ENCODE measurements at places on chromosomes 1 and 21. TPM values are rescaled to one million over a fixed set of nuclear protein-coding genes. Genes with fewer than 3 reads are reported as not detected.

- no peak for DNase-seq
Measured at GRCh38 chr1:233570706-233571105, 43.2 kb upstream of the KCNK1 start.

The NHLH1 gene
- total RNA-seq = not detected

DNA sequence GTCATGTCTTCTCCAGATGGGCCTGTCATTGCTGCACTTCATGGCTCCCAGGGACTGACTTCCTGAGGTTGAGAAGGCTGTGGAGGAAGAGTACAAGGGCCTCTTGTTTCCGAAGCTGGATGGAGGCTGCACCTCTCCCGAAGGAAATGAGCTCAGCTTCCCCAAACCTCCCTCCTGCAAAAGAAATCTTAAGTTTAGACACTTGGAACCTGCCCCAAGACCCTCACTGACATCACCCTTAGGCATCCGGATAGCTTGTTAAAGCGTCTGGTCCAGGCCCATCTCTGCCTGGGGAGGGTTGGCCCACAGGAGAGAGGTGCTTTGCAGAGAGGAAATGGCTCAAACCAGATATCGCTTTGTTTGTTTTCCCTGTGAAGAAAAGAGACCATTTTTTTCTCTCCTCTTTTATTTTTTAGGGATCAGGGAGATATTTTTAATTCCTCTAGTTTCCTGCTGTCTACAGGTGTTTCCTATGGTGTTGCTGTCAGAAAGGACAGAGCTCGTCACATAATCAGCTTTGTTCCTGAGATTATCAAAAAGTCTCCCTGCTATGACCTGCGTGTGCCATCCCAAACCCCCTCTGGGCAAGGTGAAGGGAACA is 25.0 kb downstream of the RCSD1 start:
- DNase-seq = no peak

GRCh38 chr1:1232796-1233566 is 944 bp downstream of the B3GALT6 start:
- no peak for DNase-seq

DNA sequence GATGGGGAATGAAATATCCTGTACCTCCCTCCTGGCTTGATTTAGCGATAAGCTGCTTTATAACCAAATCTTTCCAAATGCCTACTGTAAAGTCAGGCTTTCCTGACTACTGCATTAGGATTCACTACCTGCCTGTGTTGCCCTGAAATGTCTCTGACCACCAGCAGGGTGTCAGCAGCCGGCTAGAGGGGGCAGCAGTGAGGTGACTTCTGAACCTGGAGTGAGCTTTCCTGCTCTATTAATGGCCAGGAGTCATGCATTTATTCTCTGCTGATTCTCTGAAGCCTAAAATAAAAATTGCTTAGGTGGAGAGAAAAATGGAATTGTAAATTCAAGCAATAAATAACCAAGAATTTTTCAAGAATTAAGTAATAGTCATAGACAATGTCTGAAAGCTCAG is 2.5 kb downstream of the BACE2 start:
- no peak for DNase-seq

The GPATCH2 gene
- total RNA-seq = 6.0 TPM

DNA sequence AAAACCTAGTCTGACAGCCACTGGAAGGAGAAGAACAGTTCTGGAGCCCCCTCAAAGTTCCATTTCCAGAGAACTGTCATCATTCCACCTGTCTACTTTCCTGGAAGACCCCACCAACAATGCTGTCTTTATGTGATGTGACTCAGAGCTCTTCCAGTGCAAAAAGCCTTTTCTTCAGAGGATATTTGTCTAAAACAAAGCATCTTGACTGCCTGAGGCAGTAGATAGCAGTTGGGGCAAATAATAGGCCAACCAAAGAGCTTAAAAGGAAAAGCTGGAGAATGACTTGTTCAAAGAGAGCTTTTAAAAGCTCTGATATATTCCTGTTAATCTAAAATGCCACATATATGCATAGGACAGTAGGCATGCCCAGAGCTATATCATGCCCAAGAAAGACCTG is 62.6 kb downstream of the MIS18A start:
- no peak for DNase-seq

- no peak for DNase-seq
Measured at GRCh38 chr1:240621249-240621648, 9.3 kb upstream of the GREM2 start.

DNA sequence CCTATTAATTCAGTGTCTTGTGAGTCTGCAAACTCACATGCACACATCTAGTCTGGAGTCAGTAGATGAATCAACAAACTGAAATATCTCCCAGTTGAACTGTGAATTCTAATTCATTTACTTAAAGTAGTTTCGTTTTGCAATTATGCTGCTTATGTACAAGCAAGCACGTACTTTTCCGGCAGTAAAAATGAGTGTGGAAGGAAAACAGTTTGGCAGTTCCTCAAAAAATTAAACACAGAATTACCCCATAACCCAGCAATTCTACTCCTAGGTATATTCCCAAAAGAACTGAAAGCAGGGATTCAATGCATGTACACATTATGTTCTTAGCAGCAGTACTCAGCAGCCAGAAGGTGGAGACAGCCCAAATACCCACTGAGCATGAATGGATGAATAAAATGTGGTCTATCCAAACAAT is 49.3 kb downstream of the GNB1 start:
- DNase-seq = no peak

- DNase-seq = no peak
Measured at GRCh38 chr1:215055281-215055935, 27.1 kb upstream of the KCNK2 start.

The BEST4 gene
- not detected for total RNA-seq

- no peak for DNase-seq
Measured at GRCh38 chr1:26335774-26336476, 18.0 kb downstream of the CRYBG2 start.

DNA sequence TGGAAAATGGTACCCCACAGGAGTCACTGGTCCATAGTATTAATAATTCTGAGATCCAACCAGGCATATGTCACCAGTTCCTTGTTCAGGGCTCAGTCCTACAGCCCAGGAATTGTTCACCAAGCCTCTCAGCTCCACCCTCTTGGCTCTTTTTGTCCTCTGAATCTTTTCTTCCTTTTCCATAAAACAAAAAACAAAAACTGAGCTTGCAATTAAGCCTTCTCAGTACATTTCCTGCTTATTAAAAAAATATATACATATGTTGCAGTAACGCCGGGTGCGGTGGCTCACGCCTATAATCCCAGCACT is 23.4 kb upstream of the KIF1B start:
- no peak for DNase-seq

GRCh38 chr1:109959974-109960744 is 24.4 kb upstream of the AHCYL1 start:
- DNase-seq = no peak

DNA sequence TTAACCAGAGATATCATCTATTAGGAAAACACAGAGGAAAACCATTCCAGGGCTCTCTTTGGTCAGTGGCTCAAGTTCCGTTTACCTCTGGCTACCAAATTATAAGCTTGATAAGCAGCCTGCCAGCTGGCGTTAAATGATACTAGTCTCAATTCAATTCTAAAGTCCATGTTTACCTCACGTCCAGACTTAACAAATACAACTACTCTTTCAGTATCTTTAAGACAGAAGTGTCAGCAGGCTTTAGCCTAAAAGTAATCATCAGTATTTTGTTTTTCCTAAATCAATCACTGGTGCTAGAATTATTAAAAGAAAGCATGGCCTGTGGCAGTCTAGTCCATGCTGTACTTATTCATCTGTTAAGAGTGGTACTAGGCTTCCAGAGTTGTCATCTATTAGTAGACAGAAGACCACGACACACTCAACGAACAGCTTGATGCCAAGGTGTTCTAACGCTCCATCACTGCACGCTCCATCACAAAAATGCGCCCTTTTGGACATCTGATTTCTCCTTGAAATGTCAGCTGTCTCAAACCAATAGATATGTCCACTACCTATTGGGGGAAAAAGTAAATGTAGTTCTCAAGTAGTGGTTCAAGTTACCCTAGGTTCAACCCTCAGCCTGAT is 1.5 kb downstream of the IVNS1ABP start:
- DNase-seq = no peak

The LINGO4 gene
- 0.68 TPM for total RNA-seq

DNA sequence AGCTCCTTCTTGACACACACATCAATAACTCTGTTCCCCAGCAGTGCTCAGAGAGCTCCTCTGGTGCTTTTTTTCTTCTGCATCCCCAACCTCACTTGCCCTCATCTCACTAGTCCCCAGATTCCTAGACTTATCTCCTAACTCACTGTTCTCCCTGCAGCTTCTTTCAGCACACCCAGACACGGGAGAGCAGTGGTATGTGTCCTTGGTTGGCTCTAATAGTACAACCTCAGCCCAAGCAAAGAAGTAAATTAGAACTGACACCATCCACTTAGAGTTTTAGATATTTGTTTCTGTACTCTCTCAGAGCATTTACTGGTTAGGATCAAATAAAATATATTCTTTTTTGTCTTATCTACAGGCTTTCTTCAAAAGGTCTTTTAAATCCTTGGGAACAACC is 201.4 kb upstream of the SNX7 start:
- DNase-seq = no peak

The PTPN22 gene
- 0.43 TPM for total RNA-seq

The NUDC gene
- 72.5 TPM for total RNA-seq

GRCh38 chr1:230385158-230385450 is 41.0 kb downstream of the PGBD5 start:
- DNase-seq = no peak

The SAMSN1 gene
- 2.4 TPM for total RNA-seq

GRCh38 chr1:21037091-21037490 is 139.6 kb downstream of the EIF4G3 start:
- DNase-seq = no peak

The C8A gene
- not detected for total RNA-seq

GRCh38 chr1:41795205-41795762 is 123.4 kb downstream of the HIVEP3 start:
- no peak for DNase-seq

GRCh38 chr1:233993651-233994050 is 89.2 kb downstream of the SLC35F3 start:
- no peak for DNase-seq

The PCAT6 gene
- 0.54 TPM for total RNA-seq

DNA sequence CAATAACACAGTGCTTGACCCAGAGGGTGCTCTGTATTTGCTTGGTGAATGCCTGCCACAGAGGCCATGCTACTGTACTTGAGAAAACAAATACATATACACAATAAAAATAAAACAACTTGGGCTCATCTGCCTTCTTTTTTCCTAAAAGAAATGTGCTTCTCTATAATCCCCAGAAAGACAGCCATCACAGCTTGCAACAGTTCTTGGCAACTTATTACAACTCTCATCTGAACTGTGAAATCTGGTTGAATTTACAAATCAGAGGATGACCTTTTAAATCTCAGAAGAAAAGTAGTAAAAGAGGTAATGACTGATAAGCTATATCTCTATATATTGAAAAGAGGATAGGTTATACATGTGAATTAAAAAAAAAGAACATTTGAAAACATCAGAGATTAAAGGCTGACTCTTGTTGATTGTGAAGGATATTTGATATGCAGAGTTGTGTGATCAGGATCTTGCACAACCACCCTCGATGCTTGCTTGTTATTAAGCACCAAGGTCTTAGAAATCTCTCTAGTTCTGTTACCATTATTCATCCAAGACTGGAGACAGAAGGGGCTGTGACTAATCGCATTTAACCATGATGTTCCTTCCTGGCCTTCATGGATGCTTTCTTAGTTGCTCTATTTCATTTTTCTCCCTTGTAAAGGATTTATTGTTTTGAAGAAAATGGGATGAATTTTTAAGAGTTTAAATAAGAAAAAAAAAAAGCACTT is 213.4 kb downstream of the APP start:
- no peak for DNase-seq

GRCh38 chr1:85085417-85085816 is 37.1 kb upstream of the MCOLN3 start:
- no peak for DNase-seq

The OLIG1 gene
- total RNA-seq = 0.89 TPM

- no peak for DNase-seq
Measured at GRCh38 chr1:161480381-161481035, 24.7 kb upstream of the FCGR2A start.

DNA sequence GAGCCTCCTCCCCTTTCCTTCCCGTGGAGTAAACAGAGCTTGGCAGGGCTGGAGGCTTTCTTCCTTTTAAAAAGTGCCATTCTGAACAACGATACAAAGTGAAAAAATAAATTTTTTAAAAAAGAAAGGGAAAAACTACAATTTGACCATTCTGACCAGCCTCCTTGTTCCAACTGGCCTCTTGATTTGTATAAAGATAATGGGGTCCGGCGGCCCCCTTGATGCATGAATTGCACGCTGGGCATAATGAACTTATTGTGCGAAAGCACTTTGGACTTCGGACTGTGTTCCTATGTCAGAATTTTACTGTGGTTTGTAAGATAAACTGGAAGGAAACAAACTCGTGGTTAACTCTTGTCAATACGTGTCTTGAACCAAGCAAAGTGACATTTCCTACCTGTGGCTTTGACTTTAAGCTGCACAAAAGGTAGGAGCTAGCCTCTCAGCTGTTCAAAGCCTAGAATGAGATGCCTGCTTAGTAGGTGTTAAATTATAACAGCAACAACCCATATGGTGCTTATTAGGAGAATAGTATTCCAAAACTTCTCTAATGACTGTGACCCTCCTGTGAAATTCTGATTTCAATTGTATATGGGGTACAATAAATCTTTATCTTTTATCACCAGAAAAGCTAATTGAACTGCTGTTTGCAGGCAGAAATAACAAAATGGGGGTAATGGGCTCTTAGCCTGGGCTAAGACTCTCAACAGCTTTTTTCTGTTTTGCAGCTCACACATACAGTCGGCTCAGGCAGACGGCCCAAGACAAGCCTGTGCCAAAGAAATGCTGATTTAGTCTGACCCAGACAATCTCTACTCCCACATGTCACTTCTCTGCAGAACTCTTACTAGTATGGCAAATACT is 9.3 kb downstream of the IRF2BP2 start:
- no peak for DNase-seq

DNA sequence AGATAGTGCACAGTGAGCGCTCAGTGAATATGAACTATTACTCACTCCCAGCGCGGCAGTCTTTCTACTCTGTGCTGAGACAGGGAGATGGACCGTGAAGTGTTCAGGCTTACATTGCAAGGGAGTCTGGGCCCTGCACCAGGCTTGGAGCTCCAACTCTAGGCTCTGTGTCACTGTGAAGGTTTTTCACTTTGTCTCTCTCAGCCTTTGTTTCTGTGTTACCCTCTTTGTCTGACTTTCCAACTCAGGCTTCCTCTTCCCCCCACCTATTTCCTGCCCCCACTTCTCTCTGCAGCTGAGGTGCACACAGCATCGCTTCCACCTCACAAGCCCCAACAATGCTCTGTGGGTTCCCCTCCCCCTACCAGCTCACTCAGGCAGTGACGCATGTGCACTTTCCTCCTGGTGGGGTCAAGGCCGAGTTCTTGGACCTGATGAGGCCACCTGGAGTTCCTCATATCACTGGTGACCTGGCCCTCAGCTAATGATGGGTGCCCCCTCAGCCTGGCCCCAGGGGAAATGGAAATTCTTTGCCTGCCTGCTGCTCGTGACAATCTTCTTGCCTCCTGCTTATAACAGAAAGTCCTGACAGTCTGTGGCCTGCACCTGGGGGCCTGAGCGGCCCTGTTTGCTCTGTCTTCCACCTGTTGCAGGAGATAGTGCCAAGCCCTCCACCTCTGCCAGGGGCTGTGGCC is 1.1 kb upstream of the LCK start:
- DNase-seq = no peak

The SHISAL2A gene
- not detected for total RNA-seq

All from Right ventricle myocardium inferior (tissue), 1 donor.